ENCODE measurements at places on chromosomes 1 and 21. TPM values are rescaled to one million over a fixed set of nuclear protein-coding genes. Genes with fewer than 3 reads are reported as not detected.
A peak's percentile ranks its signal among the peaks of the same experiment; 100 is the strongest.

Gene GJA9
- not detected for total RNA-seq

Gene GBP7
- total RNA-seq, result not detected

Gene TNFSF18
- not detected for total RNA-seq

- peak overlapping the region; percentile 92 for H3K4me3 ChIP-seq
- peaks cover 19% of the 10 kb centered on the region for H3K27me3 ChIP-seq
- no peaks in the 10 kb centered on the region for H3K36me3 ChIP-seq
These were observed 1.3 kb downstream of the ADAMTS1 start for GRCh38 chr21:26843933-26844257.

GRCh38 chr21:43609501-43610340 is 49.6 kb downstream of the HSF2BP start:
- H3K4me1 ChIP-seq, result peaks cover 3% of the 10 kb centered on the region
- no peak overlapping the region for H3K4me3 ChIP-seq
- no peak overlapping the region for H3K27ac ChIP-seq
- H3K36me3 ChIP-seq, result no peaks in the 10 kb centered on the region

DNA sequence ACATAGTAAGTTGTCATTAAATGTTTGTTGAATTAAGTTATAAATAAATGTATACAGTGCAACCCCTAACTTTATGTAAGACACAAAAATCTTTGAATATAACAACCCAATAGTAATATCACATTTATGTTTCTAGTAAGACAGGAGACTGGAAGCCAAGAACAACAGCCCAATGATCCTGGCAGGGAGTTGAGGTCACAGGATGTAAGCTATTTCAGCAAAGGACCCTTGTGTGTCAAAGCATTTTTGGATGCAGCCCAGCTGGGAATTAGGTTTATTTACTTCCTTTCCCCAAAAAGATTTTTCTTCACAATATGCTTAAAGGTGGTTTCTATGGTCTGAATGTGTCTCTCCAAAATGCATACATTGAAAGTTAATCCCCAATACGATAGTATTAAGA is 34.0 kb upstream of the ABCA4 start:
- H3K4me3 ChIP-seq, result no peak overlapping the region
- H3K4me1 ChIP-seq, result no peaks in the 10 kb centered on the region
- no peak for DNase-seq
- no peak overlapping the region for H3K27ac ChIP-seq

GRCh38 chr1:36402504-36402890 is 4.8 kb upstream of the LSM10 start:
- no peak overlapping the region for H3K27ac ChIP-seq
- H3K4me1 ChIP-seq, result no peaks in the 10 kb centered on the region
- H3K36me3 ChIP-seq, result no peaks in the 10 kb centered on the region

DNA sequence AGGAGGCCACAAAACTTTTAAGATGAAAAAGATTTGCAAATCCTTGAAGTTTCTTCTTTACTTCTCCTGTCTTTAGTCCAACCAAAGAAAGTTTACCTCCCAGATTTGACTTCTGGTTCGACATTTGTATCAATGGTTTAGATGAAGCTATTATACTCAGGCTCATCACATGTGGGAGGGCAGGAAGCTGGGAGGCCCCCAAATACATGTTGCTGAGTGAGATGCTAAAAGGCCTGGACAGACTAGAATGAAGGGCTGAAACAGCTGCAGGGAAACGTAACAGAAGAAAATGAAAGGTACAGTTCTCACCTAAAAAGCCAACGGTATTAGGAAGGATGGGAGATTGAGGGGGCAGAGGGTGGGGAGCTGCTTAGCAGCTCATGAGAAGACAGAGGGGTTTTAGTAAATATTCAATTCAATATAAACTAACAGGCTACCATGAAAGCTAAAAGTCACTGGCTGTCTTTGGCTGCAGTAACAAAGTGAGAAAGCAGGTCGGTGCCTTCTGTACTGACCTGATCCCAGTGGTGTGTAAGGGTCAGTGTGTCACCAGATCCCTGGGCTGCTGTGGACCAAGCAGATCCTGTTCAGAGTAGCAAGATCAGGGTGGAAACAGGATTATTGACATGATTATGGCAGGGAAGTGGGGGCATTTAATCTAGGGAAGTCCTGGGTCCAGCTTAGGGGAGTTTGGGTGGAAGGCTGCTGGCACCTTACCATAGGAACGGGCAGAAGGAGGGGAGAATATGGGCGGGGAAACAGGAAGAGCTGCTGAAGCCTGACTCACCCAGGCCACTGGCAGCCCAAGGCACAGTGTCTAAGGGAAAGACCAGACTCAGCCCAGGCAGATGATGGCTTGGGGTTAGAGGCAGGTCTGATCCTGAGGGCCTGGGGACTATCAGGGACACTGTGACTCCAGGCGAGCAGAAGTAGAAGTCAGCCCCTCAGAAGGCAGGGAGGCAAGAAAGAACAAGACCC is 60.4 kb downstream of the KCNN3 start:
- H3K27ac ChIP-seq, result no peak overlapping the region
- no peak for DNase-seq
- H3K4me3 ChIP-seq, result no peak overlapping the region
- H3K4me1 ChIP-seq, result peaks cover 29% of the 10 kb centered on the region
- H3K36me3 ChIP-seq, result no peaks in the 10 kb centered on the region
- peaks cover 7% of the 10 kb centered on the region for H3K27me3 ChIP-seq

DNA sequence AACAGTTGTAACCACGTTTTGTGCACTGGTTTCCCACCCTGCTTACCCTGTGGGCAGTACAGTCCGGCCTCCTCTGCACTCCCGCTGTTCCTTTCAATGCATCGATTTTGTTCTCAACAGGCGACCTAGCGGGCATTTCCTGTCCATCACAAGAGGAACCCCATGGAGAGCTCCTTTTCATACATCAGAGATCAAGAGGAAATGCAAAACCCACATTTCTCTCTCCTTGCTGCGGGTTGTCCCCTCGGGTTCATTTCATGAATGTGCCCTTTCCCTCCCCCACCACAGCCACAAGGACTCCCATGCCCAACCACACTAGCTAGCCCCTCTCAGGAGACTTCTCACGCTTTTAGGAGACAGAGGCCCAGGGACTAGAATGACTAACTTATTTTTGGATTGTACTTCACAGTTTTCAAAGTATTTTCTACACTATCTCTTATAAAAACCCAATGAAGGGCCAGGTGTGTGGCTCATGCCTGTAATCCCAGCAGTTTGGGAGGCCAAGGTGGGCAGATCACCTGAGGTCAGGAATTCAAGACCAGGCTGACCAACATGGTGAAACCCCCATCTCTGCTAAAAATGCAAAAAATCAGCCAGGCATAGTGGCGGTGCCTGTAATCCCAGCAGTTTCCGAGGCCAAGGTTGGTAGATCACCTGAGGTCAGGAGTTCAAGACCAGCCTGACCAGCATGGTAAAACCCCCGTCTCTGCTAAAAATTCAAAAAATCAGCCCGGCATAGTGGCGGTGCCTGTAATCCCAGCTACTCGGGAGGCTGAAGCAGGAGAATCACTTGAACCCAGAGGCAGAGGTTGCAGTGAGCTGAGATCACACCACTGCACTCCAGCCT is 18.4 kb downstream of the ATP1A4 start:
- peaks cover 7% of the 10 kb centered on the region for H3K27me3 ChIP-seq
- peaks cover 15% of the 10 kb centered on the region for H3K4me1 ChIP-seq
- H3K36me3 ChIP-seq, result peaks cover 4% of the 10 kb centered on the region
- no peak overlapping the region for H3K4me3 ChIP-seq

GRCh38 chr1:212791261-212791675 is 309 bp downstream of the NSL1 start:
- peak overlapping the region; percentile 100 for H3K4me3 ChIP-seq
- peaks cover 6% of the 10 kb centered on the region for H3K4me1 ChIP-seq
- no peaks in the 10 kb centered on the region for H3K36me3 ChIP-seq
- peak overlapping the region; percentile 99 for H3K27ac ChIP-seq

GRCh38 chr1:184577319-184577718 is 177.3 kb downstream of the EDEM3 start:
- no peak for DNase-seq
- peaks cover 5% of the 10 kb centered on the region for H3K36me3 ChIP-seq
- H3K27ac ChIP-seq, result no peak overlapping the region
- H3K4me3 ChIP-seq, result no peak overlapping the region

GRCh38 chr1:11752359-11753088 is 9.5 kb upstream of the C1orf167 start:
- DNase-seq, result no peak
- H3K4me3 ChIP-seq, result no peak overlapping the region
- peaks cover 13% of the 10 kb centered on the region for H3K4me1 ChIP-seq
- H3K36me3 ChIP-seq, result peaks cover 14% of the 10 kb centered on the region
- no peak overlapping the region for H3K27ac ChIP-seq
- H3K27me3 ChIP-seq, result peaks cover 9% of the 10 kb centered on the region
